Natural killer cell (primary cell): ENCODE measurements at places on chromosomes 16 and 17. TPM values are rescaled to one million over a fixed set of nuclear protein-coding genes. Genes with fewer than 3 reads are reported as not detected.

- no peak overlapping the region for H3K27ac ChIP-seq
- H3K4me1 ChIP-seq = no peaks in the 10 kb centered on the region
- H3K27me3 ChIP-seq = peaks cover 6% of the 10 kb centered on the region
- no peaks in the 10 kb centered on the region for H3K36me3 ChIP-seq
- H3K4me3 ChIP-seq = no peak overlapping the region
Measured at GRCh38 chr17:40854175-40854814, 12.7 kb downstream of the KRT12 start.

Gene CD300LF
- total RNA-seq = 8.7 TPM

GRCh38 chr17:66123163-66123562 is 68.8 kb downstream of the CEP112 start:
- no peaks in the 10 kb centered on the region for H3K36me3 ChIP-seq
- H3K27me3 ChIP-seq = no peaks in the 10 kb centered on the region
- DNase-seq = no peak
- no peak overlapping the region for H3K27ac ChIP-seq
- H3K4me1 ChIP-seq = no peaks in the 10 kb centered on the region

DNA sequence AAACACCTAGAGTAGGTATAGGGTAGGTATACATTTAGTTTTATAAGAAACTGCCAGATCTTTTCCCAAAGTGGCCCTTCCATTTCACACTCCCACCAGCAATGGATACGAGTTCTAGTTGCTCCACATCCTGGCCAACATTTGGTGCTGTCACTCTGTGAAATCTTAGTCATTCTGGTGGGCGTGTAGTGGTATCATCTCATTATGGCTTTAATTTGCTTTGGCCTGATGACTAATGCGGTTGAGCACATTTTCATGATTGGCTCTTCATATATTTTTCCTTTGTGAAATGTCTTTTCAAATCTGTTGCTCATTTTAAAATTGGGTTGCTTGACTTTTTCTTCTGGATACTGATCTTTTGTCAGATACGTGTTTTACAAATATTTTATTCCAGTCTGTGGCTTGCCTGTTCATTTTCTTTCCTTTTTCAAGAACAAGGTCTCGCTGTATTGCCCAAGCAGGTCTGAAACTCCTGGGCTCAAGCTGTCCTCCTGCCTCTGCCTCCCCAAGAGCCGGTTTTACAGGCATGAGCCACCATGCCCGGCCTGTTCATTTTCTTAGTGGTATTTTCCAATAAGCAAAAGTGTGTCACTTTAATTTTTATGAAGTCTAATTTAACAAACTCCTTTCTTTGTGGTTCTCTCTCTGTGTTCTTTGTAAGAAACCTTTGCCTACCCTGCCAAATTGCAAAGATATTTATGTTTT is 192.4 kb downstream of the SEC14L1 start:
- H3K4me1 ChIP-seq = peaks cover 43% of the 10 kb centered on the region
- H3K27ac ChIP-seq = peak overlapping the region; percentile 40
- no peak overlapping the region for H3K4me3 ChIP-seq
- peak; percentile 55 for DNase-seq

GRCh38 chr16:84593825-84594724 is 23.8 kb downstream of the COTL1 start:
- H3K4me1 ChIP-seq = peaks cover 70% of the 10 kb centered on the region
- peak; percentile 70 for DNase-seq
- H3K27me3 ChIP-seq = no peaks in the 10 kb centered on the region

Gene C16orf92
- not detected for total RNA-seq

GRCh38 chr17:4733073-4733531 is 1.9 kb downstream of the MED11 start:
- H3K4me3 ChIP-seq = no peak overlapping the region
- no peaks in the 10 kb centered on the region for H3K27me3 ChIP-seq
- H3K27ac ChIP-seq = no peak overlapping the region
- H3K4me1 ChIP-seq = peaks cover 36% of the 10 kb centered on the region
- no peaks in the 10 kb centered on the region for H3K36me3 ChIP-seq

DNA sequence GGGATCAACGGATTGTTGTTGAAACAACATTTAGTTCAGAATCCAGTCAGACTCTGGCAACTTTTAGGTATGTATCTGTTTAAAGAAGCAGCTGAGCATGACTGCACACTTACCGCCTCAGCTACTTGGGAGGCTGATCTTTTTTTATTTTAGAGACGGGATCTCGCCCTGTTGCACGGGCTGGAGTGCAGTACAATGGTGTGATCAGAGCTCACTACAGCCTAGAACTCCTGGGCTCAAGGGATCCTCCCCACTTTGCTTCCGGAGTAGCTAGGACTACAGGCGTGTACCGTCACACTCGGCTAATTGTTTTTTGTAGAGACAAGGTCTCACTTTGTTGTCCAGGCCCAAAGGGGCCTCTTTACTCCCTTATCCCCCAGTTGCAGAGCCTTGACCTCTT is 2.3 kb downstream of the SPG7 start:
- no peaks in the 10 kb centered on the region for H3K27me3 ChIP-seq
- DNase-seq = no peak
- H3K4me3 ChIP-seq = no peak overlapping the region
- peaks cover 27% of the 10 kb centered on the region for H3K36me3 ChIP-seq

Gene EPX
- total RNA-seq = not detected

- peaks cover 48% of the 10 kb centered on the region for H3K36me3 ChIP-seq
- H3K27ac ChIP-seq = no peak overlapping the region
- H3K27me3 ChIP-seq = no peaks in the 10 kb centered on the region
- H3K4me3 ChIP-seq = no peak overlapping the region
Measured at GRCh38 chr17:1511756-1512321, 4.6 kb downstream of the INPP5K start.

DNA sequence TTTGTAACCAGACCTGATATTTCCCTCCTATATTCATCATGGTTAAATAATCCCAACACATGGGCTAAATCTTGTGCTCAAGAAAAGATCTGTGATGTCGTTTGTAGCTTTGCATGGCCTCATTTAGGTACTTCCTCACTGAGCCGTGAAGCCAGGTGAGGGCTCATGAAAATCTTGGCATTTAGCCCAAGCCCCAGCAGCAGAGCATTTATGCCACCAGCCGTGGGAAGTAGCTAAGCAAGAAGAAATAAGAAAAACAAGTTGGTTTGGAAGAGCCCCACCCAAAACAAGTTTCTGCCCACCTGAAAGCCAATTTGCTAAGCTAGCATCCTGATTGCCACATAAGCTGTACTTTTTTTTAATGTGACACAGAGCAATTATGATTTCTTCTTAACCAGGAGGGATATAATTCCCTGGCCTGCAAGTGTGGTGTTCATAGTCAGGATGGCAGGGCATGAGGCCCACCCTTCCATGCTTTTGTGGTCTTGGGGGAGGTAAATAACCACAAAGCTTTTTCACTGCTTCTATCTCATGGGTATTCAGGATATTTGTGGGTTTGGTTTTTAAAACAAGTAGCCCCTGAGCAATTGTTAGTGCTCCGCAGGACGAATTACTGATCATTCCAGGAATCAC is 10.5 kb downstream of the TMIGD1 start:
- H3K4me3 ChIP-seq = no peak overlapping the region
- H3K27me3 ChIP-seq = no peaks in the 10 kb centered on the region
- H3K36me3 ChIP-seq = no peaks in the 10 kb centered on the region
- no peak for DNase-seq
- peak overlapping the region; percentile 20 for H3K27ac ChIP-seq

- no peak overlapping the region for H3K27ac ChIP-seq
- no peaks in the 10 kb centered on the region for H3K36me3 ChIP-seq
- no peak overlapping the region for H3K4me3 ChIP-seq
- DNase-seq = no peak
Measured at GRCh38 chr16:25868106-25868505, 176.3 kb downstream of the HS3ST4 start.

Gene SOCS7
- 13.6 TPM for total RNA-seq

- no peaks in the 10 kb centered on the region for H3K27me3 ChIP-seq
- DNase-seq = no peak
- H3K4me1 ChIP-seq = no peaks in the 10 kb centered on the region
- H3K4me3 ChIP-seq = no peak overlapping the region
Measured at GRCh38 chr16:70548936-70549335, 25.3 kb downstream of the SF3B3 start.

Gene CEP295NL
- total RNA-seq = 2.1 TPM

- H3K4me3 ChIP-seq = no peak overlapping the region
- H3K27me3 ChIP-seq = no peaks in the 10 kb centered on the region
- peak overlapping the region; percentile 72 for H3K27ac ChIP-seq
- DNase-seq = peak; percentile 70
Measured at GRCh38 chr17:39794249-39794970, 56.7 kb downstream of the GRB7 start.
